ENCODE measurements at places on chromosomes 7 and 10.
A peak's percentile ranks its signal among the peaks of the same experiment; 100 is the strongest.

- no peak for DNase-seq
Measured at GRCh38 chr10:9848278-9848677, 1169.4 kb upstream of the CELF2 start.

DNA sequence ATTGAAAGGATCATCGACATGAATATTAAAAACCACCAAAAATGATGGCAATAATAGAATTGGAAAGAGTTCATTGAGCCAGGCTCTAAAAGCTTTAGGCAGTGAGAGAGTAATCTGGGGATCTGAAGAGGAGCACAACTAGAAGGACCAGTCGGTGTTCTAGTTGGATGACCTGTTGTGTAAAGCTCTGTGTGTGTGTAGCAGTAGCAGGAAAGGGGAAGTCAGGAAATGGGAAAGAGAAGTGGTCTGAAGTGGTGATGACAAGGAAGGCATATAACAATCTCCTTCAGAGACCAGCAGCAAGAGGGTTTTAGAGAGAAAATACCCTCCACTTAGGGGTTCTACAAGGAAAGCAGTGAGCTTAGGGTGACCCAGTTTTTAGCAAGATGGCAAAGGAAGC, 539.2 kb downstream of the HTR7 start:
- DNase-seq = no peak

GRCh38 chr10:92678206-92678605, 11.5 kb upstream of the HHEX start:
- no peak for DNase-seq

DNA sequence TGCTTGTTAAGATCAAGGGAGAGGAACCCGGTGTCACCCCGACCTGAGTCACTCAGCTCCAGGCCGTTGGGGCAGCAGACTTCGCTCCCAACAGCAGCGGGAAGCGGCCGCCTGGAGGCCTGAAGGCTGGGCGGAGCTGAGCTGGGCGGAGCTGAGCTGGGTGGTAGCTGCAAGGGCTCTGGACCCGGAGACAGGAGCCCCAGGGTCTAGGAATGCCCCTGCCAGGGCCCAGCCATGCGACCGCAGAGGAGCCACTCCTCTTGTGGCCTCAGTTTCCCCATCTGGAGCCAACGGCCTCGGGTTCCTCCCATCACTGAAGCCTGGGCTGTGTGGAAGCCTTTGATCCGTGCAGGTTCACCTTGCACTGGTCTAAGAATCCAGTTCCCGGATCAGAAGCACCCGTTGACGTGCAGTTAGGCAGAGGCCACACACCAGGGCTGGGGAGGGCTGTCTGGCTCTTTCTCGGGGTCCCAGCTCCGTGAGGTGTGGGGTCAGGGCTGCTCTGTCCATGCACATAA, 21.9 kb upstream of the DPYSL4 start:
- no peak for DNase-seq

- DNase-seq = no peak
Measured at GRCh38 chr10:7587865-7588188, 78.9 kb downstream of the ITIH5 start.

- DNase-seq = no peak
Measured at GRCh38 chr10:93849593-93849992, 44.2 kb upstream of the SLC35G1 start.

DNA sequence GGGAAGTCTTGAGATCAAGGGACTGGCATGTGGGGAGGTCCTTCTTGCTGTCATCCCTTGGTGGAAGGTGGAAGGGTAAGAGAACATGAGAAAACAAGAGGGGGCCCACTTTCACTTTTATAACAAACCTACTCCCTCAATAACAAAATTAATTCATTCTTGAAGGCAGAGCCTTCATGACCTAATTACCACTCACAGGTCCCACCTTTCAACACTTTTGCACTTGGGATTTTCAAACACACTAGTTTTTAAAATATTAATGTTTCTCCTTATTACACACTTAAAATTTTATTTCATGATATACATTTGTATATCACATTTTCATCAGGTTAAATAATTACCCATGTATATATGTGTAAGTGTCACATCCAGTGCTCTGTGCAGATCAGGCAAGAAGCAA, 2.0 kb downstream of the ST7 start:
- no peak for DNase-seq

DNA sequence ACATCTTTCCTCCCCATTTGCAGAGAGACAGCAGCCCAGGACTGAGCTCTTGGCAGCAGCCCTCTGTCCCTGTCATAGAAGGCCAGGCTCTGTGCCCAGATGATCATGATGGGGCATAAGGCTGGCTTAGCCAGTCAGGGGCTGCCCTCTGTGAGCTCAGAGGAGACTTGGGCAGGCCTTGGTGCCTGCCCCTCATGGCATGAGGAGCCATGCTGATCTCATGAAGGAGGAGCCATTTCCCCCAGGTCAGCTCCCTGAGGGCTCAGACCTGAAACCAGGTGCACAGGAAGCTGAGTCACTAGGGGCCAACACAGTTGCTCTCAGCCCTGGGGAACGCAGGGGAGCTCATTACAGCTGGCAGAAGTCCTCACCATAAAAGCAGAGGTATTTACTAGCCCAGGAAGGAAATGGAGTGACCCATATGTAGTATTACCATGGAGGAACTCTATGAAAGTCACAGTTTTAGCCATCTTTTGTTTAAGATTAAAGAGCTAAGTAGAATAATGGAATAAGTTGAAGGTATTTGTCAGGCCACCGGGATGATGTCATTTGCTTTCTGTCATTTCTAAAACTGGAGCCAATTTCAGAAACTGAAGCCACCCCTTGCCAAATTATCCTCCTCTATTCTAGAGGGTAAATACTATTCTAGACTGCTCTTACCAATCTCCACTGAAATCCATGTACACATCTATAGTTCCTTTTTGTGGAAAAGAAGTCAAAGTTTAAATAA, 362.4 kb upstream of the ZNF32 start:
- peak; percentile 72 for DNase-seq

DNA sequence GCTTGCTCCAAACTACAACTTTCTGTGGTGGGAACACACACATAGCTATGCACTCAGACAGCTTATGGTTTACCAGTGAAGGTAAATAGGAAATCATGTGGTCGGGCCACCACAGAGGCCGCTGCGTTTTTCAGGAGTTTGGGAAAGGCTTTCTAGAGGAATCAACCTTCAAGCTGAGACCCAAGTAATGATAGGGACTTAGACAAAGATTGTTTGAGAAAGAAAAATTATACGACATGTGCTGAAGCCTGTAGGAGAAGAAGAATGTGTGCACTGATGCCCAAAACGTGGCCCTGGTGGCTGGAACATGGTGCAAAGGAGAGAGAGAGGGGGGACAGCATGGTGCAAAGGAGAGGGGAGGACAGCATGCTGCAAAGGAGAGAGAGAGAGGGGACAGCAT, 61.2 kb upstream of the VIPR2 start:
- DNase-seq = no peak

- DNase-seq = no peak
Measured at GRCh38 chr7:12683678-12684585, 3.5 kb upstream of the ARL4A start.

DNA sequence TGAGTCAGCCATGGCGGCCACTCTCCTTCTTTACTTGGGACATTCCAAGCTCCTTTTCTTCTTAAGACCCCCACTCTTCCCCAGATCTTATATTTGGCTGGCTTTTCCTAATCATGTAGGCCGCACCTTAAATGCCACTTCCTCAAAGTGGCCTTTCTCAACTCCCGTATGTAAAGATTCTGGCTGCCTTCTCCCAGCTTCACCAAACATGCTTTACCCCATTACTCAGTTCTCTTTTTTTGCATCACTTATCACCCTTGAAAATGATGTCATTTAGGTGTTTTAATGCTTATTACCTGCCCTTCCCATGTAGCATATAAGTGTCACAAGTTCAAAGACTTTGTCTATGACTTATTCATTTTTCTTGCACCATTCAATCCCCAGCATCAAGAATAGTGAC, 810.1 kb upstream of the CELF2 start:
- no peak for DNase-seq

DNA sequence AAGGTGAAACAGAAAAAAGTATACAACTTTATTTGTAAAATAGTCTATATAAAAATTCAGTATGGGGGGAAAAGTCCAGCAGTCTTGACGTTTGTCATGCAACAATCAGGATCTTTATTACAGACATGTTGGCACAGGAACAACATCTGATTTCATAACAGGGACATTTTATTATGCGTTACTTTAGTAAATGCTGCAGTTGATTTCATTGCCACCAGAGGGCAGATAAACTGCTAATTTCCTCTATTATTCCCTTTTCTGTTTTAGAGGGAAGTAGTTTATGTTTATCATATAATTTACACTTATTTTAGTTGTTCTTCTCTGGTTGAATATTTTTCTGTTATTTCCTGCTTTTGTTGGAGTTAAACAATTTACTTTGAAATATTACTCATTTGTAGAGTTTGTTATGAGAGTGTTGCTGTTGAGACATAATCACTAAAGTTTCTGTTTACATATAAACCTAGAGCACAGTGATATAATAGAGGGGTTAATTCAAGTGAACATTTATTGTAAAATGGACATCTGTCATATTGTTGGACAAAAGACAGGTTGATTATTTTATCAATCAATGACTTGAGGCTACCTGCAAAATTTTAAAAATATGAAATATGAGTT, 3.3 kb downstream of the PLXDC2 start:
- peak; percentile 48 for DNase-seq

DNA sequence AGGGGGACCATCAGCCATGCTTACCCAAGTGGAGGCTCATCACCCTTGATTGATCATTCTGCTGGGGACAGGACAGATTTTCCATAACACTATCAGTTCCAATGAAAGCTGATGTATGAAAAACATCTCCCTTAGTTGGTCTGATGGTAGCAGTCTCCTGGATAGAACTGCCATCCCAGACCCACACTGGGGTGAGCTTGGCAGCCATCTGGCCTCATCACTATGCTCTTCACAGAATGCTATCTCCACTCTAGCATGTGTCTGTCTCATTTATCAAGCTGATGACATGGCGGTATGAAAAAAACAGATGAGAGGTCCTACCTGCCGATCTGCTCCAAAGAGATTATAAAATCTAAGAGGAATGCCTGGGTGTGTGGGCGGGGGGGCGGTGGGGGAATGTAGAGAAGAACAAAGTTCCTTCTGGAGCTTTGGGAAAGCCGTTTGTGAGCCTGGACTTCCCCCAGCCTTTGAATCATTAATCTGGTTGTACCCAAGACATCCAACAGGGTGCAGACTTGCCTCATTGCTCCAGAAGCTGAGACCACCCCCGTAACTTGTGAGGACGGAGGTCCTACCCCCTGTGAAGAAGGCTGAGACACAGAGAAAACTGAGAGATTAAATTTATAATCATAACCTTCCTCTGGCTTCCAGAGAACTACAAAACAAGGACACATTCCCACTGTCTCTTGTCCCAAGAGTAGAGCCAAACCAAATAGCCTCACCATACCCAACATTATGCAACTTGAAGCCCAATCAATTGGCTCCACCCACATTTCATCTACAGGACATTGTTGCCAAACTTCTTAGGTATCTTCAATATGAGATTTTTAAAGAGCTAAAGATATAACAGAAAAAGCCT, 340.8 kb downstream of the KCNMA1 start:
- no peak for DNase-seq

DNA sequence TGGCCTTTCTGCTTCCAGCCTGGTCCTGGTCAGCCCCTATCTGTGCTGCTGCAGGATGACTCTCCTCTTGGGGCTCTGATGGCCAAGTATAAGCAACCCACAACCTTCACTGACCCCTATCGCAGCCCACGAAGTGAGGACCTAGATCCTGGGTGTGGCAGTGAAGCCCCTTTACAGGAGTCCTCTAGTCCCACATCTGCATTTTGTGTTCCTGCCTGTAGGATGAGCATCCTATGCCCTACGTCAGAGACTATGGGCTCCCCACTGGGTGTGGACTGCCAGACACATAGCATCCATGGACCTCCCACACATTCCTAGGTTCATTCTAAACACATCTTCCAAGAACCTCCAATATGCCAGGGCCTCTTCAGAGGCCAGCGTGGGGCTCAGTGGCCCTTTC, 29.0 kb downstream of the ARHGAP22 start:
- no peak for DNase-seq

DNA sequence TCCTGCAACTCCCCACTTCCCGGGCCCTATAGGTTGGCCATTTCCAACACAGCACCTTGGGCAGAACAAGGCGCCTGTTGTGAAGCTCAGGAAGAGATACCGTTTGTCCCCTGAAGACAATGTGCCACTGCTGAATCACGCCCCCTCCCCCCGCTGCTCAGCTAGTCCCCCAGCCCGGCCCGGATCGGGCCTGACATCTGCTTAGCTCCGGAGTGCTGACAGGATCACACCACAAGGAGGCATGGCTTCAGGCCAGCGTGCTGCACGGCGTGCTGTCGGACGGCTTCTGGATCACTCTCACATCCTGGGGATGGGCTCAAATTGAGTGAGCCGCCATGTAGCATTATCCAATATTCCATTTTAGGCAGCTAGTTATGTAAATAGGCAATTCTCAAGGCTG, 62.1 kb upstream of the EFCAB10 start:
- DNase-seq = no peak

DNA sequence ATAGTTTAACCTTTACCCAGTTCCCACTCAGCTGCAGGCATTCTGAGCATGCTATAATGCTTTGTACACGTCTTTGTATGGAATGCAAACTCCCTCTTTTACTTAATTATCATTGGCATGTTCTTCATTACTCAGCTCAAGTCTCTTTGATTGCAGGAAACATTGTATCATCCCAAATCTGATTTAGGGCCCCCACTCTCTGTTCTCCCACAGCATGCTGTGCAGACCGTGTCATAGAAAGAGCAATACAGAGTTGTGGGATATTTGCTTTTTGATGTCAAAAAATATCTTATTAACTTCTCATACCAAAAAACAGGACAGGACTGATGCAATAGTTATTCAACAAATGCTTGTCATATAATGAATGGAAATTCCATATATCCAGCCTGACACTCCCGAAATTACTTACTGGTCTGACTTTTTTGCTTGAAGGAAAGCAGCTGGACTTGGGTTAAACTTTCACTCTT, 1081.5 kb upstream of the C7orf33 start:
- DNase-seq = no peak

DNA sequence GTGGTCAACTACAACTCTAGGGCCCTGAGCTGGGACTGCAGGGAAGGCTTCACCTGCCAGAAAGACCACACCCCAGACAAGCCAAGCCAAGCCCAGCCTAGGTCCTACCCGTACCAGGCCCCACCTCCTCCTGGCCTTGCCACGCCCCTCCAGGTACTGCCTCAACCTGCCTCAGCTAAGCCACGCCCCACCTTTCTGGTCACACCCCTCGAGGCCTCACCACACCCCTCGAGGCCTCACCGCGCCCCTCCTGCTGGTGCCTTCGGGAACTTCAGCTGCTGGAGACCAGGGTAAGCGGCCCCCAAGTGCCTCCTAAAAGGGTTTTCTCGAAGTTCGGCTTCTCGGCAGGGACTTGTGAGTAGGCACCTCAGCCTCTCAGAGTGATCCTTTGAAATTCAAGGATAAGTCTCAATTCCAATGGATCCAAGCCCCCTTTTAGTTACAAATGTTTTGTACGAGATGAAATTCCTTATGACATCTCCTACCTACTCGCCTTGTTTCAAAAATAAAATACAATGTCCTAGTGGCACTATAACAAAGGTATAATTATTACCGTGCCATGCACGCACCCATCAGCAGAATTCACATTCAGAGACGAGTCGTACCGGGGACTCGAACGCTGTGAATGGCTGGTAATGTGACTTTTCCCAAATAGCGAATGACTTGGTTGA, 171.2 kb downstream of the ARHGAP21 start:
- DNase-seq = no peak

GRCh38 chr10:78813526-78813925, 255.2 kb upstream of the ZMIZ1 start:
- DNase-seq = no peak

- DNase-seq = no peak
Measured at GRCh38 chr10:97921581-97922021, 72.0 kb downstream of the GOLGA7B start.

- DNase-seq = no peak
Measured at GRCh38 chr7:66188645-66189044, 16.5 kb upstream of the TPST1 start.

- no peak for DNase-seq
Measured at GRCh38 chr7:92292981-92293380, 47.2 kb downstream of the ANKIB1 start.
